T1000 (cell line): ENCODE measurements at places on chromosomes 16 and 17.
A peak's percentile ranks its signal among the peaks of the same experiment; 100 is the strongest.

DNA sequence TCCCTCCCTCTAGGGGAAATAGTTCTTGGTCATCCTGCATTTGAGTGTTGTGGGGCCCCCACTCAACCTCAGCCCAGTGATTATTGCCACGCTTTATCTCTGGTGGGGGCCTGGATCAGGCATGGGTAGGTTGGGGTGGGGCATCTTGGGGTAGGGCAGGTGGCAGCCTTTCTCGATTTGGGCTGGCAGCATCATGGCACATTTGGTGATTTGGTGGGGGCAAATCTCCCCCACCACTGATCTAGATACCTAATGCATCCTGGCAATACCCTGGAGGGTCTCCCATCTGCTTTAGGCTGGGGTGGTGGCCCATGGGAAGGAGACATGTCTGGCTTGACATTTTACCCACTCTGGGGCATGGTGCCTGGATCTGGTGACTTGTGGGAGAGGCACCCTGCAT is 40.2 kb downstream of the NLRP1 start:
- DNase-seq = no peak

DNA sequence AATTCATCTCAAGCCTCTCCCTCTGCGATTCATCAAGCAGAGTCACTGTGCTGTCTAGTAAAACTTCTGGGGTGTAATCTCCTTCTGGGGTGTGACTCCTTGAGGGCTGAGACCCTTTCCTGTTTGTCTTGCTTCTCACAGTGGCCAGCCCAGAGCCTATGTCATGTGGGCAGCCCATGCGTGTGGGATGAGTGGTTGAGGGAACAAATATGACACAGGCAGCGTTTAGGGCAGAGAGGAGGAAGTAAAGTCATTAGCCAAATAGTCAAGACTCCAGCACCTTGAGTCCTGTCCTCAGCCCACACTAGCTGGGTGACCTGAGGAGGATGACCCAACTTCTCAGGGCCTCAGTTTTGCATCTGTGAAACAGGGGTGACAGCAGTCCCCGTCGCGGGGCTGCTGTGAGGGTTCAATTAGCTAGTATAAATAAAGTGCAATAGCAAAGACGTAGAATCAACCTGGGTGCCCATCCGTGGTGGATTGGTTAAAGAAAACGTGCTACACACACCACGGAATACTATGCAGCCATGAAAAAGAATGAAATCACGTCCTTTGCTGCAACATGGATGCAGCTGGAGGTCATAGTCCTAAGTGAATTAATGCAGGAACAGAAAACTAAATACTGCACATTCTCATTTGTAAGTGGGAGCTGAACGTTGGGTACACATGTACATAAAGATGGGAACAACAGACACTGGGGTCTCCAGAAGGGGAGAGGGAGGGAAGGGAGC is 4.5 kb upstream of the ITGAX start:
- no peak for DNase-seq

- peak; percentile 54 for DNase-seq
These were observed 1.0 kb upstream of the ABCC12 start for GRCh38 chr16:48156790-48157209.

- DNase-seq = no peak
These were observed 79.9 kb downstream of the LITAF start for GRCh38 chr16:11506741-11507305.

GRCh38 chr16:73996624-73997339 is 299.8 kb upstream of the PSMD7 start:
- DNase-seq = no peak

GRCh38 chr16:84700446-84701300 is 873 bp downstream of the USP10 start:
- DNase-seq = no peak

GRCh38 chr17:27989046-27989445 is 53.4 kb upstream of the NLK start:
- DNase-seq = no peak

GRCh38 chr16:22810226-22810625 is 3.7 kb upstream of the HS3ST2 start:
- no peak for DNase-seq

- DNase-seq = no peak
These were observed 37.2 kb upstream of the PIK3R6 start for GRCh38 chr17:8904686-8905085.

DNA sequence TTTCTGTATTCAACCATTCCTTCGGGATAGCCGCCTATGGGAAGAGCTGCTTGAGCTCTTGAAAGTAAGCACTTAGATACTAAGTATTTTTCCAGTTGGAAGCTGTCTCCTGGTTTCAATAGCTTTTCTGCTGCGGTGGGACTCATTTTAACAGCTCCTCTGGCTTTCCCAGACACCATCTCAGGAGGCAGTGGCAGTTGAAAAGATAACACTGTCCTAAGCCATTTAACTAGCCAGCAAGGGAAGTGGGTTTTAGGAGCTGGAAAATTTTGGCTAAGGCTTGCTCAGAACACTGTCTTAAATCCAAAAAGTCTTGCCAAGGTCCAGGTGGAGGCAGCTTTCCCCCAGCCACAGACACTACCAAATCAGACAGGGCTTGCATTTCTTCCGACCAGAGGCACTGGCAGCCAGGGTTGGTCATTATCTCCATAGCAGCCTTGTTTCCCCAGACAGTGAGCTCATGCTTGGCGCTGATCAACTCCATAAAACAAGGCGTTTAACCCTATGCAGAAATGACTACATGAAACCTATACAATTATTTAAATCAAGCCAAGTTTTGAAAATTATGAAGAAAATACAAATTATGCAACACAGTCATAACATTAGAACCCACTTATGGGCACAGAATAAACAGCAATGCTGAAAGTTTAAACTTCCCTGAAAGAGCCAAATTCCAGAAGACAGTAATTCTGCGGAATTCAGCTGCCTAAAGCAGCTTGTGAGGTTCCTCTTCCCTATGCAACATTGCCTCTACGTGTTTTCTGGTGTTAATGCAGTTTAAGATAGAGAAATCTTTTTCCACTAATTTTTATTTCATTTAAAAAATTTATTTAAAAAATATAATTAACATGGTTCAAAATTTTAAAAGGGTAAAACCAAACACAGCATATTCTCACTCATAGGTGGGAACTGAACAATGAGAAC is 25.0 kb downstream of the GABARAPL2 start:
- no peak for DNase-seq

GRCh38 chr17:77596491-77597417 is 361.7 kb upstream of the TNRC6C start:
- no peak for DNase-seq

- DNase-seq = no peak
These were observed 39.4 kb upstream of the DHX8 start for GRCh38 chr17:43444223-43445008.

DNA sequence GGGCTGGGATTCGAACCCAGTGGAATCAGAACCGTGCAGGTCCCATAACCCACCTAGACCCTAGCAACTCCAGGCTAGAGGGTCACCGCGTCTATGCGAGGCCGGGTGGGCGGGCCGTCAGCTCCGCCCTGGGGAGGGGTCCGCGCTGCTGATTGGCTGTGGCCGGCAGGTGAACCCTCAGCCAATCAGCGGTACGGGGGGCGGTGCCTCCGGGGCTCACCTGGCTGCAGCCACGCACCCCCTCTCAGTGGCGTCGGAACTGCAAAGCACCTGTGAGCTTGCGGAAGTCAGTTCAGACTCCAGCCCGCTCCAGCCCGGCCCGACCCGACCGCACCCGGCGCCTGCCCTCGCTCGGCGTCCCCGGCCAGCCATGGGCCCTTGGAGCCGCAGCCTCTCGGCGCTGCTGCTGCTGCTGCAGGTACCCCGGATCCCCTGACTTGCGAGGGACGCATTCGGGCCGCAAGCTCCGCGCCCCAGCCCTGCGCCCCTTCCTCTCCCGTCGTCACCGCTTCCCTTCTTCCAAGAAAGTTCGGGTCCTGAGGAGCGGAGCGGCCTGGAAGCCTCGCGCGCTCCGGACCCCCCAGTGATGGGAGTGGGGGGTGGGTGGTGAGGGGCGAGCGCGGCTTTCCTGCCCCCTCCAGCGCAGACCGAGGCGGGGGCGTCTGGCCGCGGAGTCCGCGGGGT is at the start of gene CDH1:
Gene CDH1, plus strand, starts transcription at position 247 of the 684 bp plus-strand sequence. Its CDS starts 124 bp downstream, at position 371.
- no peak for DNase-seq

GRCh38 chr17:40529991-40530390 is 28.6 kb upstream of the TNS4 start:
- DNase-seq = no peak

DNA sequence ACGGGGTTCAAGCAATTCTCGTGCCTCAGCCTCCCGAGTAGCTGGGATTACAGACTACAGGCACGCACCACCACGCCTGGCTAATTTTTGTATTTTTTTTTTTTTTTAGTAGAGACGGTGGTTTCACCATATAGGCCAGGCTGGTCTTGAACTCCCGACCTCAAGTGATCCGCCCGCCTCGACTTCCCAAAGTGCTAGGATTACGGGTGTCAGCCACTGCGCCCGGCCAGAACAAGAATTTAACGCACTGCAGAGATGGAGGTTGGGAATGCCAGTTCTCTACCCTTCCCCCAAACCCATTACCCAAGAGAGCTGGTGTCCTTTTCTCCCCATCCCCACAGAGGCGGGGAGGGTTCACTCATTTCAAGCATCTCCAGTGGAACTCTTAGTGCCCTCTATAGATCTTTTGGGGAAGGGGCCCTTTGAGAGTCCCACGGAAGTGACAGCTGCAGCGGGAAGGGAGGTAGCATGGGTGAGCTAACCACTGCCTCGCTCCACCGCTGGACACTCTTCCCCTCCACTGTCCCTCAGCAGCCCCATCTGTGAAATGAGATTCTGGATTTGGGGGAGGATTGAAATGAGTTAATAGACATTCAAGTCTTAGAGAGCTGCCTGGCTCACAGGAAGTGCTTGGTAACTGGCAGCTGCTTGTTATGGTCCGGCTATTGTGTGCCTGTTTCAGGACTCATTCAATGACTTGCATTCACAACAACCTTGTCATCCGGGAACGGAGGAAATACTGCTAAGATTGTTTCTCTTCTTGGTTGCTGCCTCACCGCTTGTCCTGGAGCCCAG is 3.5 kb upstream of the UBALD2 start:
- no peak for DNase-seq

- no peak for DNase-seq
These were observed 124.4 kb downstream of the SLC39A11 start for GRCh38 chr17:72967977-72968585.

- no peak for DNase-seq
These were observed 81.0 kb upstream of the BRD7 start for GRCh38 chr16:50449800-50450199.

DNA sequence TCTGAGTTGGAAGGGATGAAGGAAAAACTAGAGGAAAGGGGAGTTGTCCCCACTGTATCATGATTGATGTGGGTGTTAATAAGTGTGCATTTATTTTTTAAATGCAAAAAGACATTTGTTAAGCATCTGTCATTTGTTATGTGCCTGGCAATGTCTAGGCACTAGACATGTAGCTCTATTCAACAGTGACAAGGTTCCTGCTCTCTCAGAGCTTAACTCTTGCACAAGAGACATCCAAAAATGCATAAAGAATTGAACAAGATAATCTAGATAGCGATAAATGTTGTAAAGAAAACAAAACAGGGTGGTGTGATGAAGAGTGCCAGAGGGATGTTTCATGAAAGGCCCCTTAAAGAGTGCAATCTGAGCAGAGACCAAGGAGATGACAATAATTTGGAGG is 148.9 kb downstream of the TOX3 start:
- no peak for DNase-seq

DNA sequence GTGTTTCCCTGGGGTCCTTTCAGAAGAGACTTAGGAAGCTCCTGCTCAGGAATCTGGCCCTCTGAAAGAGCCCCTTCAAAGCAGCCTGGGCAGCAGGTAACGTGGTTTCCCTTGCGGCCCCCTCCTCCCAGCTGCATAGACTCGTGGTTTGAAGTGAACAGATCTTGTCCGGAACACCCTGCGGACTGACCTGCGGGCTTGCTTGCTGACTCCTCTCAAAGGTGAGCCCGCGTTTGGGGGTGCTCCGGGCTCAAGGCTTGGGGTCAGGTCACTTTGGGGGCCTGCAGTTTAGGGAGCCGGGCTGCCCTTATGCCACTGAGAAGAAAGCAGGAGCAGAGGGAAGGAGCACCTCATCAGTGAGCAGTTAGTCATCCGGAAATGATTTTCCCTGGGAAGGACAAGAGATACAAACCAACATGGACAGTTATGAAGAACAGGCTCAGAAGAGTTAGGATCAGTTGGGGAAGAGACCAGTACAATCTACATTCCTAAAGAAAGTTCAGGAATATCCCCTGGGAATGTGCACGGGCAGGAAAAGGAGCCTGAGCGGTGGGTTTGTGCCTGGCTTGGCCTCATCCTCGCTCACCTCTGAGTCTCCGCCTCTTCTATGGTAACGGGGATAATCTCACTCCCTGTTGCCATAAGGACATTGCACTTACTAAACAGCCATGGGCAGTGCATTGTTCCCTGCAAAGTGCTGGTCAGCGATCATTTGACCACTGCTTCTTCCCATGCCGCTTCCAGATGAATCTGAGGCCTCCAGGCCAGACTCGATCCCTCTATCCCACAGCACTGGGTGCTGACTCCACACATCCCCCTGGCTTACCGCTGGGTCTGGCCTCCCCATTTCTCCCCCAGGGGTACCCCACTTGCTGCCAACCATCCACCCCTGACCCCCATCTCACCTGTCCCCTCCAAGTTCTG is 10.0 kb downstream of the LDHD start:
- no peak for DNase-seq

GRCh38 chr17:40484285-40484972 is 17.0 kb downstream of the TNS4 start:
- DNase-seq = no peak

- DNase-seq = peak; percentile 96
These were observed 24.1 kb downstream of the BAHCC1 start for GRCh38 chr17:81419319-81419885.

DNA sequence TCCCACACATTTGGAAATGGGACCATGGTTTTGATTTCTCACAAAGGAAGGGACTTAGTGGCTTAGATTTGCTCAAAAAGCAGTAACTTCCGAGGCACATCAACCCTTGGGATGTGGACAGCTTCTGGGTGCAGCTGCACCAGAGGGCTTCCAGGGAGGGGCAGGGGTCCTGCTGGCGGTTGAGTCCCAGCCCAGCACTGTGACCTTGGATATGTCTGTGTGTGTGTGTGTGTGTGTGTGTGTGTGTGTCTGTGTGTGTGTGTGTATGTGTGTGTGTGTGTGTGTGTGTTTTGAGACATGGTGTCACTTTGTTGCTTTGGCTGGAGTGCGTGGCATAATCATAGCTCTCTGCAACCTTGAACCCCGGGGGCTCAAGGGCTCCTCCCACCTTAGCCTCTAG is 130.8 kb downstream of the CLEC16A start:
- no peak for DNase-seq

GRCh38 chr17:77712578-77712977 is 245.9 kb upstream of the TNRC6C start:
- DNase-seq = no peak

GRCh38 chr17:10664571-10664970 is 7.5 kb upstream of the MYH3 start:
- DNase-seq = no peak

DNA sequence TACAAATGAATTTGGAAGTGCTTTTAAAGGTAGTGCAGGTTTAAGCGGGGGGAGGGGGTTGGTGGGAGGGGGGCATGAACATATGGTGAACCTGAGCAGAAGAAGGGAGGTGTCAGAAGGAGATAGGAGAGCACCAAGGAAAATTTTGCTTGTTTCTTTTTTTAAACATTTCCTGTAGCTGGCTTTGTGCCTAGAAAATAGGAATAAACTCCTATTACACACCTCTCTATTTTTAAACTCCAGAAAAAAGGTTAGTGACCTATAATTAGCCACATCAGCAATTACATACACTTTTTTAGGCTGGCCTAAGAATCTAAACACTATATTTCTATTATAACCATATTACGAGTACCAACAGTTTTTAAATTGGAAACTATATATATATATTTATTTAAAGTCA is 159.1 kb downstream of the SKAP1 start:
- no peak for DNase-seq
